DND-41 (cell line): ENCODE measurements at places on chromosomes 5 and 9.
A peak's percentile ranks its signal among the peaks of the same experiment; 100 is the strongest.

GRCh38 chr5:166795756-166796155, 1495.7 kb upstream of the WWC1 start:
- no peak for DNase-seq

GRCh38 chr5:120365656-120366446, 98.2 kb upstream of the PRR16 start:
- DNase-seq = no peak

GRCh38 chr5:133403741-133404364, 208.5 kb downstream of the FSTL4 start:
- DNase-seq = no peak

- DNase-seq = peak; percentile 26
Observed at GRCh38 chr5:5421149-5421960, 1.1 kb upstream of the ICE1 start.

GRCh38 chr9:86921151-86921923, 26.0 kb downstream of the GAS1 start:
- no peak for DNase-seq

DNA sequence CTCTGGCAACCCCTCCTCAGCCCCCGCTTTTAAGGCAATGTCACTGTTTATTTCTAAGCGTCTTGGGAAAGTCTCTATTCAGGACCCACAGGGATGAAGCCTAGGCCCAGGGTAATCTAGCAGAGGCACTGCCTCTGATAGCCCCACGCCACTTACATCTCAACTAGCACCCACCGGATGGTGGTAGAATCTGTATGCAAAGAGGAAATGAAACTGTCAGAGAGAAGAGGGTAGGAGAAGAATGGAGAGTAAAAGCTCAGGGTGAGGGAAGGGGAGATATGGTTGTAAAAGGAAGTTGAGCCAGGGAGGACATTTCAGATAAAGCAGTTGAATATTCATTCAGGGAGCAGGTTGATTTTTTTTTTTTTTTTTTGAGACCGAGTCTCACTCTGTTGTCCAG, 3.0 kb downstream of the FRRS1L start:
- DNase-seq = no peak
